ENCODE measurements at places on chromosomes 12 and 14.

GRCh38 chr14:54120260-54120659, 163.6 kb upstream of the BMP4 start:
- DNase-seq, result no peak

GRCh38 chr12:8606890-8607289, 5.8 kb downstream of the AICDA start:
- DNase-seq, result no peak

DNA sequence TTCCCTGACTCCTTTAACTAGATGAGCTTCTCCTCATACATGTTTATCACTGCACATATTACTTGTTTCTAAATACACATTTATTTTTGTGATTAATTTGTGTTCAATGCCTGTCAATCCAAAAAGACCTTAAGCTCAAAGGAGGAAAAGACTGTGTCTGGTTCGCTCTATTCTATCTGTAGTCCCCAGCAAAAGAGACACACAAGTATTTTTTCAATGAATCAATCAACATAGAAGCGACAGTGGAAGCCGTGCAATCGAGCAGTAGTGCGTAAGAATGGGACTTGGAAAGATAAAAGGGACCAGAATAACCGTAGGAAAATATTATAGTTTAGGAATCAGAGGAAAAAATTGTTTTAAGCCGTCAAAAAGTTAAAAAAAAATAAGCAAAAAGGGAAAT, 951 bp downstream of the WDHD1 start:
- DNase-seq, result no peak

- DNase-seq, result peak; percentile 17
Observed at GRCh38 chr12:54526812-54527630, 22.4 kb upstream of the PDE1B start.
